Activated CD4-positive, alpha-beta T cell treated with anti-CD3 and anti-CD28 coated beads for 1 hour (primary cell): ENCODE measurements at places on chromosomes 7 and 10.

- no peak for DNase-seq
Measured at GRCh38 chr10:126841341-126841895, 63.8 kb upstream of the DOCK1 start.

GRCh38 chr7:151271699-151272355, 23.3 kb upstream of the SMARCD3 start:
- DNase-seq = no peak

DNA sequence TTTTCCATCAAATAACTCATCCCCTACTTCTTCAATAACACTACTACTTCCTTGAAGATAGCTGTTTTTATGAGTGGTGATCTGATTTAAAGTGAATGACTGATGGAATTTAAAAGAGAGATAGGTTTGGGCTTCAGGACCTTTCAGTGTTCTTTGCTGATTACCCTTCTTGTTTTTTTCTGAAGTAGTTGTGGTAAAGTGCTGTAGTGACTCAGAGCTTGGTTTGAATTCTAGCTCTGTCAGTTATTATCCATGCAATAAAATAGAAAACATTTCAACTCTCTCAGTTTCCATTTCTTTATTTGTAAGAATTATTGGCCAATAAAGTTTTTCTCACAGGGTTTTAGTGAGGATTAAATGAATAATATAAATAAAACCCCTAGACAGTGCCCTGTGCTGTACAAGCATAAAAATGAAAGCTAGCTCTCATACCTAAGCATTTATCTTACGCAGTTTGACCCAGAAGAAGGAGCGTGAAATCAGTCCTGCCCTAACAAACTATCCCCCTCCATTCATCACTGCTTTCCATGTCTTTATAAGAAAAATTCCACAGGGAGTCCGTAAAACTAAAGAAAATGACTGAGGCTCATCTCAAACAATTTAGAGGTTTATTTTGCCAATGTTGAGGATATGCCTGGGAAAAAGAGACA, 25.1 kb upstream of the AKAP9 start:
- no peak for DNase-seq

- DNase-seq = no peak
Measured at GRCh38 chr10:96998329-96998888, 166.3 kb downstream of the LCOR start.

DNA sequence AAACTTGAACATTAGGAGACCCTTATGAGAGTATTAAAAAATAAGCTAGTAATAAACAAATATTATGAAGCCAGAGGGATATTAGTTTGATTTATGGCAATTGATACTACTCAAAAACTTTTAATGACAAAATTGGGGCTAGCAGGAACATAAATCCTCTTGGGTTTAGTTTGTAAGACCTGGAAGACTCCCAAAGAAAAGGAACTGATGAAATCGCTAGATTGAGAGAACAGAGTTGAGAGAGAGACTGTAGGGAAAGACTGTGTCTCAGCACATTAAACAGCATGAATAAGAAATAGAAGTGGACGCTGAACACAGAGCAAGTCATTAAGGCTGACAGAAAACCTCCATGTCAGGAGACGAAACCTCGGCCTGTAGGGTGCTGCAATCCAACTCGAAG, 56.4 kb downstream of the ICA1 start:
- DNase-seq = no peak

GRCh38 chr7:36265680-36266079, 112.6 kb downstream of the EEPD1 start:
- no peak for DNase-seq

DNA sequence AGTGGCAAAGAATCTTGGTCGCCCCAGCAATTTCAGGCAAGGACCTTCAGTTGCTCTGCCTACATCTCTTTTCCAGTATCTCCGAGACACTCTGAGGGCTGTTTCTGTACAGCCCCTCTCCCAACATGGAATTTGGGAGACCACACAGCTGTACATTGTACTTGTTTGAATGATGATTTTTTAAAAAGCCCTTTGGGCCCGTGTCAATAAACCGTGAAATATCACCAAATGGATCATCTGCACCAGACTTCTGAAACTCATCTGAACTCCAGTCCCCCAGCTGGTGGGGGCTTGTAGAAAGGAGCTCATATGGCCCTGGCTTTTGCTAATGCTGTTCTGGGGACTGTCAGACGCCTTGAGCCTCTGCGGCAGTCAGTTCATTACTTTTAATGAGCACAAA, 374.9 kb downstream of the BBS9 start:
- DNase-seq = no peak

DNA sequence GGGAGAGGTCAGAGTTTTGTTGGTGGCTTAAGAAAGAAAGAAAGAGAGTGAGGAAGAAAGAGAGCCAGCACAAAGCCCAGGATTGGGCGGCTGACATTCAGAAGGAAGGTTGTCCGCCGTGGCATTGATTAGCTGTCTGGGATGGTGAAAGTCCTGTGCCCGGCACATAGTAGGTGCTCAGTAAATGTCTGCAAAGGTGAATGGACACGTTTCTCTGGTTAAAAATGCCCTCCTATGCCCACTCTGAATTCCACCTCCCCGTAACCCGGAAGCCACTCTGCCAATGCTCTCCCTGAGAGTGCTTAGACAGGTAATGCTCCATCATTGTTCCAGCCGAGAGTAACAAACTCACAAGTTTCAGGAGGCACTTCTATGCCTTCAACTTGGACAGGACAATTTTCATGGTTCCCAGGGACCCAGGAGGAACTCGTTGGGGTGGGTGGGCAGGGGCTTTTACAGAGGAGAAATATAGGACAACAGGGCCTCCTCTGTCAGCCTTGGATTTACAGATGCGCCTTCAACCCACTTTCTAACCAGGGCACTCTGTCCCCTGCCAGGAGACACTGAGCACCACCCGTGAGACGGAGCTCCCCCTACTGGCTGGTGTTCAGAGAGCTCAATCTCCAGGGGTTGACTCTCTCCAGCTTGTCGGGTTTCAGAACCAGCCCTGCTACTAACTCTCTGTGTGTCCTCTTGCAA, 411.5 kb upstream of the ZMIZ1 start:
- peak; percentile 41 for DNase-seq

GRCh38 chr10:113475381-113475807, 77.5 kb upstream of the HABP2 start:
- no peak for DNase-seq

DNA sequence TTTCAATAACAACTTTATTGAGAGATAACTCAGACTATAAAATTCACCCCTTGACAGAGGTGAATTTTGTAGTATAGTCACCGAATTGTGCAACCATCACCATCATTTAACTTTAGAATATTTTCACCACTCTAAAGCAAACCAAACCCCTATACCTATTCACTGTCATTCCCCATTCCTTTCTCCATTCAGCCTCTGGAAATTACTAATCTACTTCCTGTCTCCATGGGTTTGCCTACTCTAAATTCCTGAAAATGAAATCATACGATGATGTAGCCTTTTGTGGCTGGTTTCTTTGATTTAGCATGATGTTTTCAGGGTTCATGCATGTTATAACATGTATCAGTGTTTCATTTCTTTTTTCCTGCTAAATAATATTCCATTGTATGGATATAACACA, 15.6 kb upstream of the LMTK2 start:
- no peak for DNase-seq

DNA sequence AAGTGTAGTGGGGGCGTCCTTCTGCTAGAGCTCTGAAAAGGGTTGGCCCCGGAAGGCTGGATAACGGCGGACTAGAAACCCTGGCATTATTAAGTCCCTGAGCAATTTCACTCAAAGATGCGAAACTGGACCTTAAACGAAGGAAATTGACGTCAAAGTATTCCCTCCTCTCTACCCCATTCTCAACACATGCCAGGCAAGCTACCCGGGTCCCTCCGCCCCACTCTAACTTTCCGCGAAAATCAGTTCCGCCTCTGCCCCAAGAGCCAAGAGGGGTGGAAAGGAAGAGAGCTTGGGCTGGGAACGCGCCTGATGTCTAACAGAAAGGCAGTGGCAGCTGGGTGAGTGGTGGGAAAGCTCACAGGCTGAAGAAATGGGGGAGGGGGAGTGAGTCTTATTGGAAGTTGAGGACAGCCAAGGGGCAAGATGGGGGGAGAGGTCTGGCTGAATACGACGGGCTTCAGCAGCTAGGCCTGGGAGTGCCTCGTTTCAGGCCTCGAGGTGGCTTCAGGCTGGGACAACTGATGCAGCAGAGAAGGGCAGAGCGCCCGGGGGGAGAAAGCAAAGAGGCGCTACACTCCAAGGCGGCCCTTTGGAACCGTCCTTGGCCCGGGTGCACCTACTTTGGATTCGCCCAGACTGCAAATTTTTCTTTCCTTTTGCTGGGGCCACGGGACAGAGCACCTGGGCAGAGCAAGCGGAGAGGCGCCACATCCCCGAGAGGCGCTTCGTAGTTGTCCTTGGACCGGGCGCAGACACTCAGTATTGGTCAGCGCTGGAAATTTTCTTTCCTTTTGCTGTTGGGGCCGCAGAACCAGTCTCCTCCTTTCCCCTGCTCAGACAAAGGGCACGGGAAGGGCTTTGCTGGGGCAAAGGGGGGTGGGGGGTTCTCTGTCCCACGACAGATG, 2.0 kb upstream of the FEZF1 start:
- no peak for DNase-seq

GRCh38 chr7:94823947-94824346, 83.4 kb upstream of the PPP1R9A start:
- no peak for DNase-seq

GRCh38 chr10:103786020-103786419, 69.4 kb downstream of the SH3PXD2A start:
- DNase-seq = no peak

GRCh38 chr7:149317986-149318672, 56.1 kb downstream of the ZNF783 start:
- DNase-seq = no peak

- no peak for DNase-seq
Measured at GRCh38 chr7:148478551-148478950, 112.0 kb upstream of the C7orf33 start.

DNA sequence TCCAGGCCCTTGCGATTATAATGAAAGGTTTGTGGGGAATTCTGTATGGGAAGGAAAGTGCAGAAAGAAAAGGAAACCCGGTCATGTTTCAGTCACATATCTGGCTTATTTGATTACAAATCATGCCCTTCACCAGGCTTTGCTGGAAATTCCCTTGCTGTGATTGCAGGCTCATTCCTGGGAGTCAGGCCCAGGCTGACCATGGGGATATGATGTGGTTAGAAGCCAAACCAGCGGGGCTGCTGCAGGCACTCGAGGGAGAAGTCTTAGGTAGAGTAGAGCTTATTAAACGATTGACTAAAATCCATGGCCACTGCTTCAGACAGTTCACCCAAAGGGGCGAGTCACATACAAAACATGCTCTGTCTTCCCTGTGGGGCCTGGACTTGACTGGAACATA, 16.2 kb downstream of the PKD1L1 start:
- no peak for DNase-seq

- no peak for DNase-seq
Measured at GRCh38 chr7:150788474-150789269, 11.5 kb downstream of the TMEM176B start.

- DNase-seq = no peak
Measured at GRCh38 chr7:107446988-107447387, 22.9 kb upstream of the GPR22 start.

- no peak for DNase-seq
Measured at GRCh38 chr7:142876236-142876960, 9.1 kb downstream of the TRPV6 start.

- DNase-seq = no peak
Measured at GRCh38 chr7:78173666-78174065, 375.1 kb downstream of the PHTF2 start.

DNA sequence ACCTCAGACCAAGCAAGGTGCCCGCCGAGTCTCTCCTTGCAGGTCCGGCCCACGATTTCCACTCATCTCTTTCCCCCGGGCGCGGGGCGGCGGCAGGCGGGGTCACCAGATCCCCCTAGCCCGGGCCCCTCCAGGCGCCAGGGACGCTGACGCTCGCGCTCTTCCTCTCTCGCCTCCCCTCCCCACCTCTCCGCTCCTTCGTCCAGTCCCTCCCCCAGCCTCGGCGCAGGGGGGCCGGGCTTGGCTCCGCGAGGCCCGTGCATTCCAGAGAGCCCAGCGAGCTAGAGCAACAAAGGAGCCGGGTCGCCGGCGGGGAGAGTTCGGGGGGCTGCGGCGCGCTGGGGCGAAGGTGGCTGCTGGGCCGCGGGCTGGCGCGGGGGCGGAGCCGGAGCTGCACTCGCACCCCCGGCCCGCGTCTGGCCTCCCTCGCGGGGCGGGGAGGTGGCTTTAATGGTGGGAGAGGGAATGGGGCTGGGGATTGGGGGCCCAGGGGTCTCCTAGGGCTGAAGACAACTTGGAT, at the start of gene SMO:
SMO (plus strand) TSS at position 262 of the 520 bp plus-strand sequence. CDS start 519 bp downstream, outside the sequence.
- no peak for DNase-seq

DNA sequence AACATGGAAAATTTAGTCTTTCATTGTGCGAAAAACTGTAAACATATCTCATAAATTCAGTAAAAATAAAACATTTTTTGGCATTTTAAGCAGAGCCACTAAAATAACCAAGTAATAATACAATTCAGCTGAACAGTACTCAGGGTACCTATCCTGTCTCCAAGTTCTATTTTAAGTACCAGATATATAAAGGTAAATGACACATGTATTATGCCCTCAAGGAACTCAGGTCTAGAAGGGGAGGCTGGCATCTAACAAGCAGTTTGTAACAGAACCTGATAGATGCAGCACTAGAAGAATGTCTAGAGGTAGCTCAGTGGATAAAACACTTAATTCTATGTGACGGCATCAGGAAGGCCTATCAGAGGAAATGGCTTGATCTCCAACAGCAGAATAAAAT, 112.2 kb downstream of the CRPPA start:
- DNase-seq = no peak

DNA sequence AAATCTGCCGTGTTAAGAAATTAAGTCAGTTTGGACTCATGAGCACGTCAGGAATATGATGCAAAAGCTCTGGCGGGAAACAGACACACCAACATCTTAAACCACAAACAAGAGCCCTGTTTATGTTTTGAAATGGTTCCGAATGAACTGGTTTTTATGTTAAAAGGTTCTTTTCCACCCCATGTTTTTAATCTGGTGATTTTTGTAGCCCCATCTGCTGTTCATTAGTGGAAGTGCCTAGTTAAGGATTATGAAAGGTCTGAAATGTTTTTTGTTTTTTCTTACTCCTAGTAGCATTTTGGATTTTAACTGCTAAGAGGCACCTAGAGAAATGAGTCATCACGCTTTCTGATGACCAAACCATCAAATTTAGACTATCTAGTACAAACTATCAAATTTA, 404.1 kb upstream of the MKI67 start:
- DNase-seq = no peak

DNA sequence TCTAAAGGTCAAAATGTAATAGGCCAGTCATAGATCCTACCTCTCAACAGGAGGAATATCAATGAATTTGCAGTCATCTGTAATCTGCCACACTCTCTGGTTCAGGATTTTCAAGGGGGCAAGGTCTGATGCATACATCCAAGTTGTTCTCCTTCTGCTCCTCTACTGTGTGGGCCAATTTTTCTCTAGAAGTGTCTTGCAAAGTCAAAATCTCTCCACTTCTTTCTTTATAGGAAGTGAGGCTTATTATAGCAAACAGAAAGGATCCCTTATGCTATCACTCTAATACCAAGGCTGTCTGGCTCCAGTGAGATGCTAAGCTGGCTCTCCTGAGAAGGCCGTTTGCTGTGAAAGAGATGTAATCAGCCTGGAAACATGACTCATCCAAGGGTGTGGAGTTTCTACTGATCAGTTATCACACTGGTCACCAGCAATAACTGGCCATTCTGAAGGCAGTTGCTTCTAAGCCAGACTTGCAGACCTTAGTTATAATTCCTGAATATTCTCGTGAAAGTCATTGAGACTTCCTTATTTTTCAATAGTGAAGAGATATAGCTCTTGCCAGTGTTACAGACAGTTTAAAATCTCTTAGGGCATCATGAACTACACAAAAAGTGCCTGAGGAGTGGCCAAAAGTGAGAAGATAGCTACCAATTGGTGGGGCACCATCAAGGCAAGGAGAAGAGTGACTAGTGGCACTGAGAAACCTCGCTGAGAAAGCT, 43.2 kb upstream of the LRGUK start:
- no peak for DNase-seq
